ENCODE measurements at places on chromosomes 2 and 18. TPM values are rescaled to one million over a fixed set of nuclear protein-coding genes. Genes with fewer than 3 reads are reported as not detected.

TRPM8 gene
- total RNA-seq, result not detected

SCG2 gene
- total RNA-seq, result 2.4 TPM

MOGAT1 gene
- total RNA-seq, result not detected

MBD2 gene
- total RNA-seq, result 31.5 TPM

TMEM198 gene
- total RNA-seq, result 1.1 TPM

SELENOI gene
- total RNA-seq, result 11.6 TPM

ZNF521 gene
- 27.5 TPM for total RNA-seq

PLGLB1 gene
- total RNA-seq, result 2.9 TPM

TEKT4 gene
- total RNA-seq, result not detected

NT5C1B gene
- total RNA-seq, result not detected

KCNS3 gene
- 2.7 TPM for total RNA-seq

VIT gene
- 31.1 TPM for total RNA-seq

ZNF892 gene
- total RNA-seq, result 6.5 TPM

SLC9A4 gene
- total RNA-seq, result not detected

GRB14 gene
- total RNA-seq, result 0.88 TPM

PRSS56 gene
- not detected for total RNA-seq

TUBB8B gene
- total RNA-seq, result not detected

XDH gene
- total RNA-seq, result under 0.01 TPM

SP140 gene
- total RNA-seq, result 0.36 TPM

ACTR3 gene
- 251 TPM for total RNA-seq

PPP1R1C gene
- 0.29 TPM for total RNA-seq

COMMD1 gene
- 51.8 TPM for total RNA-seq

RNF103 gene
- total RNA-seq, result 28.2 TPM

DUSP2 gene
- 3.3 TPM for total RNA-seq

CBLN2 gene
- not detected for total RNA-seq

HOXD3 gene
- total RNA-seq, result 2.1 TPM

GCKR gene
- 1.4 TPM for total RNA-seq

LDLRAD4 gene
- total RNA-seq, result 0.88 TPM

KYNU gene
- 10.9 TPM for total RNA-seq

SERPINB4 gene
- not detected for total RNA-seq

OXER1 gene
- total RNA-seq, result not detected

AFTPH gene
- total RNA-seq, result 32.7 TPM

OTX1 gene
- not detected for total RNA-seq

ATP6V1B1 gene
- 2.5 TPM for total RNA-seq

ASAP2 gene
- 66.2 TPM for total RNA-seq

CWC22 gene
- total RNA-seq, result 15.2 TPM

IL1F10 gene
- total RNA-seq, result not detected

MEP1B gene
- not detected for total RNA-seq

ASB18 gene
- total RNA-seq, result under 0.01 TPM

CRYBA2 gene
- total RNA-seq, result not detected

GCA gene
- total RNA-seq, result 3.3 TPM

SLC30A3 gene
- under 0.01 TPM for total RNA-seq

RNU2-63P gene
- not detected for total RNA-seq

ADD2 gene
- not detected for total RNA-seq

FNDC4 gene
- total RNA-seq, result 21.4 TPM

RAB27B gene
- 99.0 TPM for total RNA-seq

COLEC11 gene
- total RNA-seq, result under 0.01 TPM

NYAP2 gene
- total RNA-seq, result under 0.01 TPM

ASTL gene
- not detected for total RNA-seq

LRRC30 gene
- not detected for total RNA-seq

FN1 gene
- total RNA-seq, result 18,025 TPM

MAP3K19 gene
- not detected for total RNA-seq

TEX44 gene
- not detected for total RNA-seq

APLF gene
- 10.0 TPM for total RNA-seq

ATG16L1 gene
- 29.3 TPM for total RNA-seq

HOXD8 gene
- total RNA-seq, result 3.3 TPM

LONRF2 gene
- total RNA-seq, result under 0.01 TPM

ST8SIA5 gene
- total RNA-seq, result under 0.01 TPM

Data from osteoblast (primary cell).